Kidney tubule cell (primary cell): ENCODE measurements at places on chromosomes 5 and 9.
A peak's percentile ranks its signal among the peaks of the same experiment; 100 is the strongest.

DNA sequence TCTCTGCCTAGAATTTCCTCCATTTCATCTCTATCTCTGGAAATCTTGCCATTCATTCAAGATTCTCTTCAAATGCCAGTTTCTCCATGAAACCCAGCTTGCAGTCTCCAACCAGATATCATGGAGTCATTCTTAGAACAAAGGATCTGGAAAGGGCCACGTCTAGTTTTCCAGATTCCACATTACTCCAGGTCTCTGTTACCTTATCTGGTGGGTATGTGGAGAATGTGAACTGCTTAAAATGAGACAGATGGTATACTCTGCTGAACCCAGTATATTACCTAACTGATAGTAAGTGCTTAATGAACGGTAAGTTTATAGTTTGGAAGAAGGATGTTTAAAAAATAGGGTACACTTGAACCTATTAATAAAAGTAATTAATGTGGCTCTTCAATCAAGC lies 52.3 kb upstream of the ZSWIM6 start:
- DNase-seq: peak; percentile 77

DNA sequence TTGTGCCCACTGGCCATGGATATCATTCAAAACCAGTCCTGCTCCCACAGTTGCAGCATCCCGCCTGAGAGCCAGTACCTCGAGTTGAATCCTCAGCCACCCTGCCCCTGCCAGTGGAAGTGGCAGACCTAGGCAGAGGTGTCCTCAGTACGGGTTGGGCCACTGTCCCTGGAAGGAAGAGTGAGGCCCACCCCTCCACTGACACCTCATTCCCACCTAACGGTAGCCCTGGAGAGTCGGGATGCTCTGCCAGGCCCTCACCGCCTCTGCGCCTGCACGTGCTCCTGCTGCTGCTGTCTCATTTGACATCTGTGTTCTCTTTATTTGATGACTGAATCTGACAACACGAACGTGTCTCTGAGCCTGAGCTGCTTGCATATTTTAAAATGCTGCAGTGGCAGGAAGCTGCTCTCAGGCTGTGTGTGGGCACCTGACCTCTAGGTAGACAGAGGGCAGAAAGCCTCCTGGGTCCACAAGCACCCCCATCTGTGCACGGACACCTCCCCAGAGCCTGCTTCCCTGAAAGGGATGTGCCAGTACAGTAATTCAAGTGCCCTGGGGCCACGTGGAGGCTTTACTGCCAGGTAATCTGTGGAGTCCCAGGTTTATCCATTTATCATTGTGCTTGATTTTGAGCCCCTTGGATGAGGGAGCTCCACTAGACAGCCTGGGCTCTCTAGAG lies 194.7 kb downstream of the CACNA1B start:
- no peak for DNase-seq

DNA sequence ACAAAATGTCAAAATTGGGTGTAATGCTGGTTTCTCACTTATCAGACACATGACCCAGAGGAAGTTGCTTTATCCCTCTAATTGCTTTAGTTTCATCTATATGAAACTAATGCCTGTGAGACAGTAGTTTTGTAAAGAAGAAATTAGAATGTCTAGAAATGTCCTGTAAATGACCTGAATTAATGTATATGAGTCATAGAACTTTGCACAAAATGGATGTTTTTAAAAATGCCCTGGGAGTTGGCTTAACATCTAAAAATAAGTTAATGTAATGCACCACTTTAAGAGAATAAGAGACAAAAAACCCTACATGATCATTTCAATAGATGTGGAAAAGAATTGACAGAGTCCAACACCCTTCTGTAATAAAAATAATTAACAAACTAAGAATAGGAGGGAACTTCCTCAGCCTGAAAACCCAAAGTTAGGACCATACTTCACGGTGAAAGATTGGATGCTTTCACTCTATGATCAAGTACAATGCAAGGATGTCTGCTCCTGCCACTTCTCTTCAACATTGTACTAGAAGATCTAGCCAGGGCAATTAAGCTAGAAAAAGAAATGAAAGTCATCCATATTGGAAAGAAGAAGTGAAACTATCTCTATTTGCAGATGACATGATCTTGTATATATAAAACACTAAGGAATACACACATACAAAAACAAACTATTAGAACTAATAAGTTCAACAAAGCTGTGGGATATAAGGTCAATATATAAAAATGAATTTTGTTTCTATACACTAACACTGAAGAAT lies 117.9 kb downstream of the MELK start:
- DNase-seq: no peak

- no peak for DNase-seq
Observed at GRCh38 chr9:16441791-16442190, 428.7 kb downstream of the BNC2 start.

GRCh38 chr5:12245429-12245828 lies 341.2 kb upstream of the CTNND2 start:
- peak; percentile 24 for DNase-seq

DNA sequence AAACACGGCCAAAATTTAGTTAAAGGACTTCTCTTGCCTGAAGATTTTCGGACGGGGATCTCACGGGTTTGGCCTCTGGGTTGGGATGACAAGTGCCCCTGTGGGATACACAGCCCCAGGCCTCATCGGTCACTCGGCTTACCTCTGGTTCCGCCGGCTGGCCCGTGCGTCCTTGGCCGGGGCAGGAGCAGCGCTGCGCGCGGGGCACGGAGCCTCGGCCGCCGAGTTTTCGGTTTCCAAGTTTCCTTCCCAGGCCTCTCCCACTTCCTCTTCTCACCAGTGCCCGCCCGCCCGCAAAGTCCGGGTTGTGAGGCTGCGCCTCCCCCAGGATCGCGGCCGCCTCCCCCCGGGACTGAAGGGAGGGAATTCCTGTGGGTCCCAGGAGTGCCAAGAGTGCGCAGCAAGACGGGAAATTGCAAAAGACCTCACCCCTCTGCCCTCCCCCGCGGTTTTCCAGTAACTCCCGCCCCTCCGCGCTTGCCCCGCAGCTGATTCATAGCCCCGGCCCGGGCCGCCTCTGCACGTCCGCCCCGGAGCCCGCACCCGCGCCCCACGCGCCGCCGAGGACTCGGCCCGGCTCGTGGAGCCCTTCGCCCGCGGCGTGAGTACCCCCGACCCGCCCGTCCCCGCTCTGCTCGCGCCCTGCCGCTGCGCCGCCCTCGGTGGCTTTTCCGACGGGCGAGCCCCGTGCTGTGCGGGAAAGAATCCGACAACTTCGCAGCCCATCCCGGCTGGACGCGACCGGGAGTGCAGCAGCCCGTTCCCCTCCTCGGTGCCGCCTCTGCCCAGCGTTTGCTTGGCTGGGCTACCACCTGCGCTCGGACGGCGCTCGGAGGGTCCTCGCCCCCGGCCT lies at the start of gene OSMR:
Gene OSMR (plus strand): TSS at position 487 of the 853 bp plus-strand sequence. CDS start 23,033 bp downstream, outside the sequence.
- peak; percentile 99 for DNase-seq

DNA sequence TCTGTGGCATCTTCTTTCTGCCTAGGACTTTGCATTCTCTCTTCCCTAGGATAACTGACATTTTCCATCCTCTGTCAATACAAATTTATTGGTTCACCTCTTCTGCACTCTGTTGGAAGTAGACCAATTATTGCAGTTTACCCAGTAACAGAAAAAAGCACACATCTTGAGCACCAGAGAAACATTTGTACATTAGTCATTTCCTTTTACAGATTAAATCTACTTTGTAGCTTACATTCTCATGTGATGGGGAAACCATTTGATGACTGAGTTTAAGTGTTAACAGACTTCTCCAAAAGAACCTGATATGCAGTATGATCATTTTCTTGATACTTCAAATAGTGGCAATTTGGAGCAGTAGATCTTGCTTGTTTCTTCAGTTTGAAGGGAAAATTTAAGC lies 1098.8 kb downstream of the DTWD2 start:
- DNase-seq: peak; percentile 13

- no peak for DNase-seq
Observed at GRCh38 chr5:119123280-119123679, 52.4 kb downstream of the DMXL1 start.

DNA sequence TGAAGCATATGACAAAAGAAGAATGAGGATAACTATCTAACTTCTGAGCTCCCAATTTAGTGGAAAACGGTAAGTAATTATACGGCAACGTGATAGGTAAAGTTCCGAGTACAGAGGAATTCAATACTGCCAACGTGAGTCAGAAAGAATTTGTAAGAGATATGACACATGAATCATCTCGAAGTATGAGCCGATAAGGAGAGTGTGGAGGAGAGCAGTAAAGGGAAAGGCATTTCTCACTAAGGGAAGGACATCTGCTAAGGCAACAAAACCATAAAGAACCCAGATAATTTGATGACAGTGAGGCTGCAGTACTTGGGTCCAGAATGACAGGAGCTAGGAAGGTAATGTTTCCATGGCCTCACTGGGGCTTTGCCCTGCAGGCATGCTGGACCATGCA lies 11.0 kb downstream of the MPDZ start:
- DNase-seq: no peak

- no peak for DNase-seq
Observed at GRCh38 chr5:51890435-51891116, 507.3 kb downstream of the ISL1 start.

DNA sequence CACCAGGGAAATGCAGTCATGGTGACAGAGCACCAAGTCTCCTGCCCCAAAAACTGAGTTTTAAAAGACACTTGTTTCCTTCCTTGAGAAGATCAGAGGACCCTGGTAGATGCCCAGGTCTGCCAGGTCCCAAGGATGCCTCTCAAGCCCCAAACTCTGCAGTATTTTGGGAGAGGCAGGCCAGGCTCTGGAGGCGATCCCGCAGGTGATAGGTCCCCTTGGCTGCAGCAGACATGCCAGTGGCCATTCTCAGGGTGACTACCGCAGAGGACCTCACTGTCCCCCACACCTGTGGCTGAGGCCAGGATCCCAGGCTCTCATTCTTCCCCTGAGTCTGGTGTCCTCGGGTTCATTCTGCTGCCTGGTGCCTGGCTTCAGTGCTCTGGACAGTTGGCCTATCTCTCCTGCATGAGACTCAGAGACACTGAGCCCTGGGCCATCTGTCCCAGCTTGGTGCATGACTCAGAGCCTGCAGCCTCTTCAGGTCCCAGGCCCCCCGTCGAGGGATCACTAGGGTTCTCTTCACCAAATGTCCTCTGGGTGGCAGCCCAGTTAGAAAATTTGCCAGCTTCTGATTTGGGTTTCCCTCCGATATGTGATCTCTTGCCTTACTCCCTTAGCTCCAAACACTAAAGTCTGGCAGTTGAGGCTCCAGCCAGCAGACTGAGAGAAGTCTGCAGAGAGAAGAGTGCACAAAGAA lies 59.7 kb upstream of the GARNL3 start:
- DNase-seq: peak; percentile 13

GRCh38 chr5:74289238-74289637 lies 351.3 kb downstream of the ENC1 start:
- no peak for DNase-seq

- no peak for DNase-seq
Observed at GRCh38 chr9:20811872-20812271, 127.8 kb downstream of the FOCAD start.

GRCh38 chr9:86405926-86406325 lies 51.7 kb upstream of the TUT7 start:
- DNase-seq: peak; percentile 89

- DNase-seq: no peak
Observed at GRCh38 chr9:2150338-2150737, 135.2 kb downstream of the SMARCA2 start.

DNA sequence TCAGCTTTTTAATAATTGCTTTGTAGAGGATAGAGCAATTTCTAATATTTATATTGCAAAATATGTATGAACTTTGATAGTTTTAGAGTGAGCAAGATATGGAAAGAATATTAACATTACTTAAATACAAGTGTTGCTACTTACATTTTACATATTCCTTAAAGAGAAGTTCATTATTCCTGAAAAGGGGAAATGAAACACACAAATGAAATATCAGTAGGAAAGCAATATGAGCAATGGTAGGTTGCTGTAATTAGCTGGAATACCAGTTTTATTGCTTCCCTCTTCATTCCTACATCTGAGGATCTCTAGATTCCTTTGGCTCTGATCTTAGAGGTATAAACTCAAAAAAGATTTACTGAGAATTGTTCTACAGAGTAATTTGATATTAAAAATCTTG lies 414.1 kb downstream of the FAM170A start:
- no peak for DNase-seq

DNA sequence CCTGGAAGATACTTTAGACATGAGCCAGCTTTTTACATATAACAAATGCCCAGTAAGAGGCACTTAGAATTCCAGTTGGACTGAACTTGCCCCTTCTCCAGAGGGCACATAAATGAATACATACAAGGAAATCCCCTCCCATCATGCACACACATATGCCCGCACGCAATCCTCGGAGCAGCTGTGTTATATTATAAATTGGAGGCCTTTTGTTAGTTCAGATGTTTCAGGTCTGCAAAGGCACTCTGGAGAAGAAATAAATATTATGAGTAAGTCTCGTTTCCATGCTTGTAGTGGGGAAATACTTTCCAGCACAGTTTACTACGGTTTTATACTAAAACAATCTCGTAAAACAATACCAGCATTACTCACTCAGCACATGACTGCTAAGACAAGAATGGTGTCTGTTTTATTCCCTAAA lies 17.6 kb upstream of the MUSK start:
- no peak for DNase-seq

DNA sequence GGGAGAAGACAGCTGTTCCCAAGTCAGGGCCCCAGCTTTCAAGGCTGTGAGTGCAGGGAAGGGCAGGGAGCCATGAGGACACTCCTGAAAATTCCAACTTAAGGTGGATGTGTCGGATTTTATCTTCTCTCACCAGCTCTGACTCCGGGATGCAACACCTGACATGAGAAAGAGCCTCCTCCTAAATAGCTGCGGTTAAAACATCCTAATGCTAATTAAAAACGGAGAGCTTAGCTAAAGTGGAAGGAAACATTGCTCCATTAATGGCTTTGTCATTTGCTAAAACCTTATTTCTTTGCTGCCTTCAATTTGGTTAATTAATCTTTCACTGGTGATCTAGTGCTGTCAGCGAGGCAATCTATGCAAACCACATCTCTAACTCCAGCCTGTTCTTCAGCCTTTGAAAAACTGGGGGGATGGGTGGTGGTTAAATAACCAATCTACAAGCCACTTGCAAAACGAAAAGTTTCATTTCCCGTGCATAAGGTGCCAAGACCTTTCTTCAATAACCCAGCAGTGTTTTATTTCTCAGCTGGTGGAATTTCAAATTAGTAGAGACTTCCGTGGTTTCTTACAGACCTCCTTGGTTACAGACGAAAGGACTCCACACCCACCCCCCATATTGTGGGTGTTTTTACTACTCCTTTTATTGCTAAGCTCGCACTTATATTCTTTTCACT lies 379.6 kb downstream of the MLLT3 start:
- no peak for DNase-seq

DNA sequence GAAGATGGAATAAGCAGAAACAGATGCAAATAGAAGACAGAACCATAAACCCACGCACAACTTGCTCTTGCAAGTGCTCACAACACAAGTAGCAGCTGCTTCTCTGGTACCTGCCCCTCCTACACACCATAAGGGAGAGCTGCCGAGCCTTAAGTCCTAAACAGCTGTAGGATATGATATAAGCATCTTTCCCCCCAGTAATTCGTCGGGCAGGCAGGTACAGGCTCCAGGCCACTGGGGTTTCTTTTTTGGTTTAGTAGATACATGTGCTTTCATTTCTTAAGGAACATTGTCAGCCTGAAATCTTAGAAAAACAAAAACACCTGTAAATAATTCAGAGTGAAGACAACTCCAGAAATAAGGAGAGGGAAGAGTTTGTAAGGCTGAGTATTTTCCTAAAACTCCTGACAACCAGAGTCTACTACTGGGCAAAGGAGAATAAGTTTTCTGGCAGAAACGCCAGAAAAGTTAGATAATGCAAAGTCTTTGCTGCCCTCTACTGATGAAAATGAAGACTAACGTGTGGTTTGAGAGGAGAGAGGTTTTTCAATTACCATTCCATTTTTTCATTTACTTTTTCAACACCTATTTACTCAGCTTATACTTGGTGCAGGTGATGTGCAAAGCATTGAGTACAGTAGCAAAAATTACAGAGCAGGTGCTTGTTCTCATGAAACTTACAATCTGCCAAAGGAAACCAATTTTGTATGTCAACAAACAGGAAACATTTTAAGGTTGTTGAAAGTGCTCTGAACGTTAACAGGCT lies 20.1 kb upstream of the TCERG1 start:
- DNase-seq: peak; percentile 56
